ENCODE measurements at places on chromosomes 12 and 14. TPM values are rescaled to one million over a fixed set of nuclear protein-coding genes. Genes with fewer than 3 reads are reported as not detected.

The PRH2 gene
- total RNA-seq: 0.32 TPM

The MUCL1 gene
- not detected for total RNA-seq

The GUCY2C gene
- total RNA-seq: not detected

The KRT77 gene
- total RNA-seq: not detected

The P2RX2 gene
- total RNA-seq: not detected

The PTGDR gene
- total RNA-seq: 0.32 TPM

The FOXN4 gene
- not detected for total RNA-seq

The SLC10A1 gene
- total RNA-seq: not detected

The CLEC4C gene
- total RNA-seq: not detected

The ARHGEF40 gene
- 39.6 TPM for total RNA-seq
